ENCODE measurements at places on chromosomes 5 and 9.

GRCh38 chr5:109903061-109903460 lies 213.3 kb downstream of the MAN2A1 start:
- DNase-seq: no peak

GRCh38 chr5:155004138-155004744 lies 9.3 kb upstream of the KIF4B start:
- peak; percentile 39 for DNase-seq

DNA sequence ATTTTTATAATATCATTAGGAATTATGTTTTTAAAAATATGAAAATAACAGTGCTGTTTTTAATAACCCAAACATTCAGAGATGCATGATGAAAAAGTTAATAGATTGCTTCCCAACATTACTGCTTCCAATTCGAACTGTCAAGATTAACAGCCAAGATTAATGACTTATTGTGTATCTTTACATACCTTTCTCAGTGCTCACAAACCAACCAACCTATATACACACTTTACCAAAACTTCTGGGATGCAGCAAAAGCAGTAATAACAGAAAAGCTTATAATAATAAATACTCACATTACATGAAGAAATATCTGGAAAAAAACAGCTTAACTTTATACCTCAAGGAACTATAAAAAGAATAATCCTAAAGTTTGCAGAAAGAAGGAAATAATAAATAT lies 82.1 kb downstream of the TMEM232 start:
- no peak for DNase-seq

GRCh38 chr9:83220730-83221129 lies 157.8 kb upstream of the RASEF start:
- no peak for DNase-seq

GRCh38 chr5:58224661-58225060 lies 235.2 kb downstream of the PLK2 start:
- DNase-seq: no peak

- DNase-seq: no peak
Observed at GRCh38 chr5:91077623-91078022, 305.5 kb downstream of the ARRDC3 start.

GRCh38 chr5:123950701-123951581 lies 439.0 kb downstream of the CSNK1G3 start:
- DNase-seq: no peak

GRCh38 chr5:21919414-21920022 lies 933.6 kb downstream of the CDH12 start:
- no peak for DNase-seq

DNA sequence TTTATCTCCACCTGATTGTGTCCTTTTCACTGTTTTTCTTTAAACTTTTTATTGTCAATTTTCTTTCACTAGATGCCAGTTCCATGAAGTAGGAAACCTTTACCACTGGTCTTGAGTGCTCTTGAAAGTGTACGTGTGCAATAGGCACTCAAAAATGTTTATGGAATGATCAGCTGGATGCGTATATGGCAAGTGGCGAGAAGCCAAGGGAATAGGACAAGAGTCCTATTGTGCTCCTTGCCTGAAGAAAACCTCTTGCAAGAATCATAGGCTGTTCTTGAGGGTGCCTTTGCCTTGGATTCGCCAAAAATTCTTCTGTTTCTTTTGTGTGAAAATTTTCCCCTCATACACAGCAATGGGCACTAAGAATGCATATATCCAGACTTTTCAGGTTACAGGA lies 97.7 kb downstream of the GHR start:
- no peak for DNase-seq

GRCh38 chr5:17761326-17761725 lies 127.1 kb downstream of the TAF11L14 start:
- DNase-seq: no peak
